ENCODE measurements at places on chromosomes 3 and 15.

DNA sequence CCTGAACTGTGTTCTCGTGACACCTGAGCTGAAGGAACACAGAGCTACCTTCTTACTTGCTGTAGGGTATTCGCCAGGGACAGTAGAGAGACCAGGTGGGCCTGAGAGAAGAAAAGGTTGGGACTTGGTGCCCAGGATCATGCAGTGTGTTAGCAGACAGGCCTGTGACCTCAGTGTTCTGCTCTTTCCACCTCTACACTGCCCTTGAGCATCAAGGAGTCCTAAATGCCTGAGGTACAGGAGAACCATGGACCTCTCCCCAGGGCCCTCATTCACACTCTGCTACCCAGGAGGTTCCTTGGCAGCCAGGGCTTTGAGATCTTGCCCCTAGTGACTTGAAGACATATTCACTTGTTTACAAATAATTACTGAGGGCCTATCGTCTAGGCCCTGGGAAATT, 22.2 kb upstream of the JMJD7 start:
- DNase-seq, result no peak

- no peak for DNase-seq
These were observed 157.4 kb upstream of the SOX2 start for GRCh38 chr3:181554233-181554765.

DNA sequence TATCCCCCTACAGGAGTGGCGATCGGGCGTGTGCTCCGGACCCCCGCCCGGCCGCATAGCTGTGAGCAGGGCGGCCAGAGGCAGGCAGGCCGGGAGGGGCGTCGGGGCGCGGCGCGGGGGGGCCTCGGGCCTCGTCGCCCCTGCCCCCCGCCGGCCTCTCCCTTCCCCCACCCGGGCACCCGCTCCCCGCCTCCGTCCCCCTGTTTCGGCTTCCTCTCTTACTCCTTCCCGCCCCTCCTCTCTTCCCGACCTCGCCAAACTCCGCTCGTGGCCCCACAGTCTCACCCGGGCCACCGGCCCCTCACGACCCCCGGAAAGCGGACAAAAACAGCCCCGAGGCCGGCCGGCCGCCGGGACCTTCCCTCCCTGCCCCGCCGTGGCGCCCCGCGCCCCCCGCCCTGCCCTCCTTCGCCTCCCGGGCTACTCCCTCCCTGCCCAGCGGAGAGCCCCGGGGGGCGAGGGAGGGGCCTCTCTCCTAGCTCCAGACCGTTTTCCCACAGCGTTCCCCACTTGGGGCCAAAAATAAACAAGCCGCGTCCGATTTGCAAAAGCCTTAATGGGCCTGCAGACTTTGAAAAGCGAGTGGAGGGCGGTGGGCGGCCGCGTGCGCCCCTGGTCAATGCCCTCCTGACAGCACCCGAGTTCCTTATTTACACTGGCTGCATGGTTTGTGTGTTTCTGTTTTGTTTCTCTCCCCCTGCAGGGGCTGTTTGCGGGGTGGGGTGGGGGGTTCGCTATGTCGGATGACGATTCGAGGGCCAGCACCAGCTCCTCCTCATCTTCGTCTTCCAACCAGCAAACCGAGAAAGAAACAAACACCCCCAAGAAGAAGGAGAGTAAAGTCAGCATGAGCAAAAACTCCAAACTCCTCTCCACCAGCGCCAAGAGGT, 1.0 kb downstream of the UBE2E1 start:
- no peak for DNase-seq

DNA sequence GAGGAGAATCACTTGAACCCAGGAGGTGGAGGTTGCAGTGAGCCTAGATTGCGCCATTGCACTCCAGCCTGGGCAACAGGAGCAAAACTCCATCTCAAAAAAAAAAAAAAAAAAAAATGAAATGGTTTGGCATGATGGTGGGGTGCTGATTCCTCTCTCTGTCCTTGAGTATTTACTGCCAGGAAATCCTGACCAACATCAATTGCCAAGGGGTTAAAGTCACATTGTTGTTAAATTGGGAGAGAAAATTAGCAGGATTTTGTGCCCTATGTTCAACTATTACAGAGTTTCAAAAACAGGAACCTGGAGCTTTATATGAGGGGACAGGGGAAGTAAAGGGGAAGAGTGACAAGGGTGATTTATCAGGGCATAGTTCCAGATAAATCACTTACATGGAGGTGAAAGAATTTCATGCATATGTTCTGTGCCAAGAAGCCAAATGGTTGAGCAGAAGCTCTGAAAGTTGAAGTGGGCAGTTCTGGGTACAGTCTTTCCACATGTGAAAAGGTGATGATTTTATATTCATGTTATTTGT, 70.5 kb upstream of the TSEN2 start:
- no peak for DNase-seq

DNA sequence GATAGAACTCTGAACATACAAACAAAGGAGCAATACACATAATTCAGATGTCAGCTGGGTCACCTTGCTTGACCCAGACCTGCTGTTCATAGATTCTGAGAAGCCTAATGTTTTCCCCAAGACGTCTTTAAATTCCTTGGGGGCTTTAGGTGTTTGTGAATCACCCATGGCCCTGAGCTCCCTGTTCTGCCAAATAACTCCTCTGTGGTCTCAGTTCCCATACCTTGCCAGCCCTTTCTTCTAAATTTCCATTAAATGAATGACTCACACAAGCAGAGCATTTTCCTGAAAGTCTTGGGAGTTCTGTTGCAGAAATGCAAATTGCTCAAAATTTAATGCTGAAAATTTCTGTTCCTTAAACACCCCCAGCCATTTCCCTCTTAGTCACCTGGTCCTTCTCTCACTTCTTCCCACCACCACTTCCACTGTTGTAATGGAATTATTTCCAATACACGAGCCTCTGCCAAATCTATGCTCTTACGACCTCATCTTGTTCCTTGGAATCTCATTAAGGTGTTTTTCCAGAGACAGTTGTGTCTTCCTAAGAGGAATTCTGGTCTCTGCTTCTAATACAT, 33.4 kb upstream of the PSMD6 start:
- no peak for DNase-seq

DNA sequence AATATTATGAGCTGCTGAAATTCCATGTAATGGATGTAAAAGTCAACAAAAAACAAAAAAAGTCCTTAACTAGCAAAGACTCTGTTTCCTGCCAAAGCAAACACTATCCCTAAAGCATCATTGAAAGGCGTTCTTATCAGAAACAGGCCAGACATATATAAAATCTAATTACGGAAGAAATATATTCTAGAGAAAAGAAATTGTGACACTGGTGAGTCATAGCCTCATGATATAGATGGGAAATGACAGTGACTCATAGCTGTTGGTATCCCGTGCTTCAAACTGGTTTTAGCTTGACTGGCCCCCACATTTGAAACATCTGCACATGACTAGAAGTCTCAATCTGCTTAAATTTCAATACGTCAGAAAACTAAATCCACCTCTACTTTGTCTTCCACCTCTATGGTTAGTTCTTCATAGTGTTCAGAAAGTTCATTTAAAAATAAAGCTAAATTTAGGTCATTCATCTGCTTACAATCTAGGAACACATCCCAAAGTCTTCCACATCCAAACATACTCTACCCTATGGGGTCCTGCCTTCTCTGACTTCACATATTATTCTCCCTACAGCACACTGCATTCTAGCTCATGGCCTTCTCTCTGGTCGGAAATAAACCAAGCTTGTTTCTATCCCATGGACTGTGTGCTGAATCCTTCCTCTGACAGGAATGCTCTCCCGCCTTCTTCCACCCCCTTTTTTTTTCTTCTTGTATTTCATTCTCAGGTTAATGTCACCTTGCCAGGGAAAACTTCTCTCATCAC, 456.3 kb upstream of the ARRDC4 start:
- peak; percentile 83 for DNase-seq

GRCh38 chr15:47717036-47717612, at the start of gene SEMA6D:
SEMA6D (plus strand) TSS chr15:47717505; CDS start chr15:47759799, 42,294 bp downstream.
- no peak for DNase-seq

DNA sequence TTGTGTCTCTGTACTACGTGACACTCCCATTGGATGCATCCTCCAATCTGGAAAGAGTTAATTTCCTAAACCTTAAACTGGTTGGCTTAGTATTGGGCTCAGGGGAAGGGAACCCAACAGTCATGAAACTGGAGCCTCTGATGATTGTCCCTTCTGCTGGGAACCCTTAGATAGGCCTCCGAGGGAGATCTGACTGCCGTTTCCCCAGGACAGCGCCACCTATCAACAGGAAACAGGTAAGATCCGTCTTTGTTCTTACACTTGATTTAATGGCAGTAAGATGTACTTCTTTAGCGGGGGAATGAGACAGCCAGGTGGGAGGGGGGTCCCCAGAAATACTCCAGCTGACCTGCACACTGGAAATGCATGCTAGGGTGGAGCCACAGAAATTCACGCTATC, 1749.6 kb downstream of the SI start:
- DNase-seq, result no peak

GRCh38 chr3:137938876-137939275, 71.1 kb upstream of the CLDN18 start:
- DNase-seq, result no peak

DNA sequence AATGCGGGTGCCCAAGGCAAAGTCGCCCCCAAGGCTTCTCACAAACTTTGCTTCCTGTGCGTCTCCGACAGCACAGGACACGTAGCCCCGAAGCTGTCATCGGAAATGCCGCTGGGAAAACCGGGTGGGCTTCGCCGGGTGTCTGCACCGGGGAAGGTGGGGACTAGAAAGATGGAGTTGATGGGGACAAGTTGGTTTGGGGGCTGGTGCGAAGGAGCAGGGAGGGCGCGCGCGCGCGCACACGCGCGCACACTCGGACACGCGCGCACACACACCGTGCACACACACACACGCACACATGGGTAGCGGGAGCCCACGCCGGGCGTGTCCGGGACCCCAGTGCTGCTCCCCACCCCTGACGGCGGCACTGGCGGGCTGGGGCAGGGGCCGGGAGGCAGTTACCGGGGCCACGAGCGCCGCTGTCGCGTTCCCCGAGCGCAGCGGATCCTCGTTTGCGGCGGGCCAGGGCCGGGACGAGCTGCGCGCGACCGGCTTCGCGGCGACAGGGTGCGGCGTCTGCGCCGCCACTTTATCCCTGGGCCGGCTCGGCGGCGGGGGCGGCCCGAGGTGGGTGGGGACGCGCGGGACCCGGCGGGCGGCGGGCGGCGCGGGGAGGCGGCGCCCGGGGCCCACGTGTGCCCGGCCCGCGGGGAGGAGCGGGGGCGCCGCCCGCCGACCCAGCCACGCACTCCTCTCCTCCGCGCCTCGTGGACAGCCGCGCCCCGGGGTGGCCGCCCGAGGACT, 539 bp upstream of the MGLL start:
- no peak for DNase-seq

DNA sequence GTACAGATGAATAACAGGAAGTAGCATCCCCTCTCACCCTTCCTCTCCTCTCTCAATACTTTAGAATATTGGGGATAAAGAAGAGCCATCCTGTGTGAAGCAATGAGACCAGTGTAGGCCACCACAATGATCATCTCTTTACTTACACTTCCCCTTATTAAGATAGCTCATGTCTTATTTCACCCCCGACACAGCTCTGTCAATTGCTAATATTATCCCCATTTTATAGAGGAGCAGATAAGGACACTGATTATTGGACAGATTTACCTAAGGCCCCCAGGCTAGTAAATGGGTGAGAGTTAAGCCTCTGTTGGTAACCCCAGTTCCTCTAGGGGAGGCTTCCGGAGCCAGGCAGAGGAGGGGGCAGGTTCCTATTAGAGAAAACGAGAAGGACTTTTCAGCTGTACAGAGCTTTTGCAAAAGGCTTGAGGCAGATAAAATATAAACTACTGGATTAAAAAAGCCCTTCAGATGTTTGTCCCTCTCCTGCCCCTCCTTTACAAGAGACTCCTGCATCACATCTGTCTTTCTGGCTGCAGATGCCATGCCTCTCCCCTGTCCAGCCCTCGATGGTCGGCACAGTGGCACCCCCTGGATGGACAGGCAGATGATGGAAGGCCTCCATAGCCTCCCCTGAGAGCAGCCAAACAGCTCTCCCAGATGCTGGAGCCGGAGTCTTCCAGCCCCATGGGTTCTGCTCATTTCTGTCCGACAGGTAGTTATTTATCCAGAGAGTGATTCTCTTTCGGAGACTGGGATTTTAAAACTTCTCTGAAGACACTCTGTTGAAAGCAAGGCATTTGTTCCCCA, 49.4 kb upstream of the LCTL start:
- DNase-seq, result peak; percentile 36

DNA sequence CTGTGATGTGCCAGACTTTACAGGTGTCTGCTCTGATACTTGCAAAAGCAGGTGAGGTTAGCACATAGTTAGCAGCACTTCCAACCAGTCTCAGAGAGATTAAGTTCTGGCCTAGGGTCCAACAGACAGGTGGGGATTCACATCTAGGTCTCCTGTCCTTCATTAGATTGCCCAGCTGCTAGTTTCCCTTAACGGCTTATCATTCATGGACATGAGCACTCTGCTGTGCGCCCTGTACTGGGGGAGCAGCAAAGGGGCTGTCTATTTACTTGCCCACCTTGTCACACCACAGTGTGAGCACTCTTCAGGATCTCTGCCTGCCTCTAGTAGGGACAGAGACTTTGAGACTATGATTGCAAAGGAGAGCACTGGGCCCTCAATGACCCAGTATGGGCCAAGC, 8.7 kb downstream of the SPSB4 start:
- DNase-seq, result no peak

GRCh38 chr15:80991421-80991820, 1.8 kb upstream of the MESD start:
- DNase-seq, result no peak

DNA sequence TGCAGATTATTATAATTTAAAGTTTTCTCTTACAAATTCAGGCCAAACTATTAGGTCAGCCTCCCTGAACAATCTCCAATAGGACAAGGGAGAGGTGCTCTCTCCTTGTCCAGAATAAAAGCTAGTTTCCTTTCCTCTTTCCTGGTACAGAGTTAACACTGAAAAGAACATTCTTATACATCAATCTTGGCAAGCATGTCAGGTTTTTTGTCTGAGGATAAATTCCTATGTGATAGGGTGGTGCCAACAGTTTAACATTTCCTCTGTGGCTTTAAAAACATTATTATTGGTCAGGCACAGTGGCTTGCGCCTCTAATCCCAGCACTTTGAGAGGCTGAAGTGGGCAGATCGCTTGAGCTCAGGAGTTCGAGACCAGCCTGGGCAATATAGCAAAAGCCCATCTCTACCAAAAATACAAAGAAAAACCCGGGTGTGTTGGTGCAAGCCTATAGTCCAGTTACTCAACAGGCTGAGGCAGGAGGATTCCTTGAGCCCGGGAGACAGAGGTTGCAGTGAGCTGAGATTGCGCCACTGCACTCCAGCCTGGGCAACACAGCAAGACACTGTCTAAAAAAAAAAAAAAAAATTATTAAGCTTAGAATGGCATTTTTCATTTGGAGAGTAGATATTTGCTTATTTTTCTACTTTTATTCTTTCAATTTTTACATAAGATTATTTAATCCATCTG, 13.7 kb upstream of the ULK4 start:
- DNase-seq, result no peak
